ENCODE measurements at places on chromosomes 11 and 22.

- peak; percentile 6 for DNase-seq
Observed at GRCh38 chr11:99325847-99326246, 305.1 kb downstream of the CNTN5 start.

- DNase-seq: no peak
Observed at GRCh38 chr11:63017306-63017974, 1.8 kb upstream of the SLC22A8 start.

- no peak for DNase-seq
Observed at GRCh38 chr11:70352100-70352499, 46.2 kb upstream of the CTTN start.

GRCh38 chr11:74682731-74683278 is 48.4 kb downstream of the CHRDL2 start:
- DNase-seq: no peak

GRCh38 chr11:78706551-78706950 is 131.9 kb upstream of the NARS2 start:
- DNase-seq: no peak

- no peak for DNase-seq
Observed at GRCh38 chr22:40313007-40313406, 33.3 kb upstream of the ADSL start.

DNA sequence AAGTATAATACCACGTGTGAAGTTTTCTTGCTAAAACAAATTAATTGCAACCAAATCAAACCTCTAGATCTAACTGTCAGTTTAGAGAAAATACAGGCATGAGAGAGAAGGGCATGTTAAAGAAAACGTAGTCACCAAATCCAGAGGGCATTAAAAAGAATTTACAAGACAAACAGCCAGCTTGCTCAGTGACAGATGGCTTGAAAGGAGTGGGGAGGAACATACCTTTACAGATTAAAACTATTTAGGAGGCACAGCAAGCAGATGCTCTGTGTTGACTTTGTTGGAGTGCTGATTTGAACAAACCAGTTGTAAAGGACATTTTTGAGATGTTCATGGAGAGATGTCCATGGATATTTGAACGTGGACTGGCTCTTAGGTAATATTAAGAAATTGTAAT is 96.9 kb downstream of the ATXN10 start:
- no peak for DNase-seq

DNA sequence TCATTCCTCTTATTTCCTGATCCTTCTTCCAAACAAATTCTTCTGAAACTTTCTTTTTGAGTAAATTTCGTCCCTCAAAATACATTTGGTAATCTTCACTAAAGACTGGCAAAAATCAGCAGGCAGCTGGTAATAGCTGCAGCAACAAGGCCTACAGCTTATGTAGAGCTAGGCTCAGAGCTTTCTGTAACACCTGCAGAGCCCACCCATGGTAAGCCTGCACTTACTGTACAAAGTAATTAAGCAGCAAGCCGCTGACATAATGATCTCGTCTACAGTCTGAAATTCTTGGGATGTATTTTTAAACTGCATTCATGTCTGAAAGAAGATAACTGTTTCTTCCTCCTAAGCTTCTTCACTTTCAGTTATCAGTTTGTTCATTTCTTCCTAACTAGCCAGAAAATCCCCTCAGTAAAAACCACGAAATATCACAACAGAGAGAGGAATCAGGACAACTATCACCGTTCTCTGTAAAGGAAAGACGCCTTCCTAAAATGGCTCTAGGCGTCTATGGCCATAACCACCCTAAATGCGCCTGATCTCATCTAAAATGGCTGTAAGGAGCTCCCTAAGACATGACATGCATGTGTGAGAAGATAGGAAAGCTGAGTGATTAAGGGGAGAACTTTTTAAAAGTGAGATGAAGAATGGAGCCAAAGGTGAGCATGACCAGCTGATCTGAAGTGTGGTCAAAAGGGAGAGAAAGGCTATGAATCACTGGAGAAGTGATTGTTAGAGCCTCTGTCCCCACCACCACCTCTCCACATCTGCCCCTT is 56.2 kb downstream of the DENND5A start:
- no peak for DNase-seq

- peak; percentile 5 for DNase-seq
Observed at GRCh38 chr11:66418168-66418985, 2.5 kb upstream of the NPAS4 start.

All from skin of body (tissue), 3 donors.